Omental fat pad (tissue), 4 donors: ENCODE measurements at places on chromosomes 16 and 17. TPM values are rescaled to one million over a fixed set of nuclear protein-coding genes. Genes with fewer than 3 reads are reported as not detected.

GRCh38 chr16:81473558-81473957, 28.9 kb downstream of the CMIP start:
- no peak for DNase-seq

The C17orf107 gene
- total RNA-seq, result 4.4 TPM

GRCh38 chr16:8901320-8901861, 19.2 kb downstream of the LITAFD start:
- no peak for DNase-seq

The FA2H gene
- total RNA-seq, result not detected

- DNase-seq, result no peak
Observed at GRCh38 chr16:3988011-3988410, 107.5 kb upstream of the CREBBP start.

DNA sequence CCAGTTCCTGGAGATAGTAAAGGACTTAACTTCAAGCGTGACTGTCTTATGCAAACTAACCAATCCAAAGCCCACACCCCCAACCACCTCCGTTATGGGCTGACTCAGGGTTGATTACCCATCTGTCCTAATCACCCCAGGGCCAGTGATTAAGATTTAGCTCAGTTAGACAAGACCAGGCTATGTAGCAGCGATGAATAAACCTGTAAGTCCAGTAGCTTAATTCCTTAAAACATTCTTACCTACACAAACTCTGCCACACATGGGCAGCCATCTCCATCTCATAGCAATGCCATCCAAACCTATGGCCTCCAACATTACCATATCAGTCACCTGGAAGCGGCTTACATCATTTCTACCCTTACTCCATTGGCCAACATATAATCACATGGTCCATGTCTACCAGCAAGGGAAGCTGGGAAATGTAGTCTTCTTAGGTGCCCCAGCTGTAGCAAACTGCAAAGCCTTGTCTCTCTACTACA, 266.7 kb downstream of the SHISA9 start:
- no peak for DNase-seq

DNA sequence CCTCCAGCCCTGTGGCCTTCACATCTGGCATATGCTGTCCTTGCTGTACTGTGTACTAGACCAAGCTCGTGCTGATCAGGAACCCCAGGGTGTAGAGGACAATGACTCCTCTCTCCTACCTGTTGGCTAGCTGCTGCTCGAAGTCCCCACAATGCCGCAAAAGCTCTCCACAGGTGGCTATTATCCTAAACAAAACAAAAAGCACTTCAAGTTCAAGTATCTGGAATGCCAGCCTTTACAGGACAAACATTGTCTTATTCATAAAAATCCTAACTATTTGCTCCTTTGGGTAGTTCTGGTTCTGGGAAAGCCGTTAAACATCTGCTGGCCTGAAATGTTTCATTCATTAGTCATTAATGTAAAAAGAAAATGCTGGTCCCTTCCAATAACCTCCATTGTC, 42.8 kb downstream of the COG7 start:
- no peak for DNase-seq

- no peak for DNase-seq
Observed at GRCh38 chr17:77441130-77441920, 300.6 kb downstream of the SEC14L1 start.

DNA sequence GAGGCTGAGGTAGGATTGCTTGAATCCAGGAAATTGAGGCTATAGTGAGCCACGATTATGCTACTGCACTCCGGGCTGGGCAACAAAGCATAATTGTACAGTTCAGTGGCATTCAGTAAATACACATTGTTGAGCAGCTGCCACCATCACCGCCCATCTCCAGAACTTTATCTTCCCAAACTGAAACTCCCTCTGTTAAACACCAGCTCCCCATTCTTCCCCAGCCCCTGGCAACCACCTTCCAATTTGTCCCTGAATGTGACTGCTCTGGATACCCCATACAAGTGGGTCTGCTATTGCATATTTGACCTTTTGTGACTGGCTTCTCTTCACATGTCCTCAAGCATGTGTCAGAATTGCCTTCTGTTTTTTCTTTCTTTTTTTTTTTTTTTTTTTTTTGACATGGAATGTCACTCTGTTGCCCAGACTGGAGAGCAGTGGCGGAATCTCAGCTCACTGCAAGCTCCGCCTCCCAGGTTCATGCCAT, 2.9 kb downstream of the RPL38 start:
- DNase-seq, result no peak

GRCh38 chr17:74361230-74362068, at the start of gene BTBD17:
TSS of gene BTBD17 (minus strand) at chr17:74361868. CDS start at chr17:74361819, 49 bp downstream.
- DNase-seq, result peak; percentile 35

- DNase-seq, result no peak
Observed at GRCh38 chr17:67421869-67422273, 44.8 kb downstream of the PITPNC1 start.

The CRHR1 gene
- not detected for total RNA-seq
